CD4-positive, alpha-beta memory T cell (primary cell): ENCODE measurements at places on chromosomes 13 and 19. TPM values are rescaled to one million over a fixed set of nuclear protein-coding genes. Genes with fewer than 3 reads are reported as not detected.

DNA sequence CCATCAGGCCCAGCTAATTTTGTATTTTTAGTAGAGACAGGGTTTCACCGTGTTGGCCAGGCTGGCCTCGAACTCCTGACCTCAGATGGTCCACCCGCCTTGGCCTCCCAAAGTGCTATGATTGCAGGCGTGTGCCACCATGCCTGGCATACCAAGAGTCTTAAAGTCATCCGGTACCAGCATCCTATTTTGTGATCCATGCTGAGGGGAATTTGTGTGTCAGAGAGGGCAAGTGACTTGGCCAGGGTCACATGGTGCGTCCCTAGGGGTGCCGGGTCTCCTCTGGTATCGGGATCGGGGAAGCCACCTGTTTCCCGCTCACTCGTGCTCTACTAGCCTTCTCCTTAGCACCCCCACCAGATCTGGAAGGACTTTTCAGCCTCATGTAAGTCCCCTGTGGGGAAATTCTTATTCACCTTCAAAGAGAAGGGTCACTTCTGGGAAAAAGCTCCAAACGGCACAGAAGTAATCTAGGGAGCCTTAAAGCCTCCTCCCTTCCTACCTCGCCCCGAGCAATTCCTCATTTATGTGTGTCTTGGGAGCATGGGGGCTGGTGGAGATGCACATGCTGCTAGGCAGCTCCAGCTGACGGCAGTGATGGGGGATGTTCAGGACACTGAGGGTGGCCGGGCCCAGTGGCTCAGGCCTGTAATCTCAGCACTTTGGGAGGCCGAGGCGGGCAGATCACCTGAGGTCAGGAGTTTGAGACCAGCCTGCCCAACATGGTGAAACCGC is 6.1 kb upstream of the ANKLE1 start:
- no peak for DNase-seq

DNA sequence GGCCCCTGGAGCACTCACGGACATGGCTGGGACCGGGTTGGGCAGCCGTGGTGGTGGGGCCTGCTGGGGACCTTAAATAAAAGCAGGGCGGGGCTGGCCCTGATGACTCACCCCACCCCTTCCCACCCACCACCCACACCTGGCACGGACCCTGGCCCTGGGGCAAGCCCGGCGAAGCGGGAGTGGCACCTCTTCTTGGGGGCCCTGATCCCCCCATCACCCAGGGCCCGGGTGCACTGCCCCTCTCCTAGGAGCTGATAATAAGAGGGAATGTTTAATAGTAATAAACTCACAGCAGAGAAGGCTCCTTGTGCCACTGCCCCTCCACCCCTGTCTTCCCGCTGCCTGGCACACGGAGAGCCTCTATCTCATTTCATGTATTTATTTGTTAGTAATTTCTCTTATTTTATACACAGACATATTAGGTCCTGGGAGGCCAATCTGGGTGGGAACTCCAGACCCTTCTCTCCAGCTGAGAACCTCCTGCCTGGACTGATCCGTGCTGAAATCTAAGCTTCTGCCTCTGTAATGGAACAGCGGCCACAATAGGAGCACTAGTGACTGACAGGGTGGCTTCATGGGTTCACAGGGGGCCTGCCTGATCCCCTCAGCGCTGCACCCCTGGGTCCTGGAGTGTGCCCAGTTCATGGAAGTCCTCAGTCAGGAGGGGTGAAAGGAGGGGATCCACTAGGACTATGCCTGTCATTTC is at the start of gene LGALS7:
TSS of gene LGALS7 (minus strand) at position 49 of the 709 bp plus-strand sequence. CDS start at position 24, 25 bp downstream.
- no peak for DNase-seq

DNA sequence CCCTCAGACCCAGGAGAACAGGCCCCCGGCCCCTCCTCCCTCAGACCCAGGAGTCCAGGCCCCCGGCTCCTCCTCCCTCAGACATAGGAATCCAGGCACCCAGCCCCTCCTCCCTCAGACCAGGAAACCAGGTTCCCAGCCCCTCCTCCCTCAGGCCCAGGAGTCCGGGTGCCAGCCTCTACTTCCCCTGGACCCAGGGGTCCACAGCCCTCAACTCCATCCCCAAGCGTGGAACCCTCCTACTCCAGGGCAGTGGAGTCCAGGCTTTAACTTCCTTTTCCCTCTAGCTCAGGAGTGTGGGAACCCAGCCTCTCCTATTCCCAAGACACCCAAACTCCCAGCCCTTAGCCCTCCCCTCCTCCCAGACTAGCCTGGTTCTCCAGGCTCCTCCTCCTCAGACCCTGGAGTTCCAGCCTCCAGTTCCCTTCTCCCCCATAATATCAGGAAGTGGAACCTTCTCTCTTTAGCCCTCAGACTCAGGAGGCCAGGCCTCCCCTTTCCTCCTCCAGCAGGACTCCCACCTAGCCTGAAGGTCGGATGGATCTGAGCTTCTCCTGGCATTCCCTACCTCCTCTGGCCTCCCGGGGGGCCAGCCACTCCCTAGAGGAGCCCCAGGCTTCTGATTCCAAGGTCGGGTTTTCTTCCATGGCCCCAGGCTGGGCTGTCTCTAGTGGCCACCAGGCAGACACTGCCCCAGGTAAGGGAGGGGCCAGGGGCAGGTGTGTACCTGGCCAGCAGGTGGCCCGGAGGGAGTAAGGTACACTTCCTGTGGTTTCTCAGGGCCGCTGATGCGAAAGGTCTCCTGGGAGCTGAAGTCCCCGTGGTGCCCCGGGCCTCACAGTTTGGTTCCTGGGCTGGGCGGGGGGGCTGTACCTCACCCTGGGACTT is at the start of gene TMC4:
TSS of gene TMC4 (minus strand) at position 690 of the 888 bp plus-strand sequence. CDS start at position 647, 43 bp downstream.
- no peak for DNase-seq

- DNase-seq, result no peak
Measured at GRCh38 chr13:97743938-97744337, 209.5 kb upstream of the IPO5 start.

The CFD gene
- total RNA-seq, result 1.1 TPM
